BJ (cell line): ENCODE measurements at places on chromosomes 12 and 14.

DNA sequence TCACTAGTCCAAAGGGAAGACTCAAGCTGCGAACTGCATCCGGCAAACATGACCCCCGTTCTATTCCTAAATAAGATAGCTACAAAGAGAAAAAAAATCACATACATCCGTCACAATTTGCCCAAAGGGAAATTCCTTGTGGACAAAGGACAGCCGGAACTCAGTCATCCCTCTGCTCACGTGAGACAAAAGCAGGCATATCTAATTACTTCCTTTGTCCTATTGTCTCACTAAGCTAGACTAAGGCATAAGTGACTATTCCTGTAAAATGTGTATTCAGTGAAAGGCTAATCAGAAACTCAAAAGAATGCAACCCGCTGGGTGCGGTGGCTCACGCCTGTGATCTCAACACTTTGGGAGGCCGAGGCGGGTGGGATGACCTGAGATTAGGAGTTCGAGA is 27.2 kb upstream of the NINJ2 start:
- no peak for DNase-seq

GRCh38 chr12:60173224-60174170 is 577.7 kb downstream of the SLC16A7 start:
- no peak for DNase-seq

DNA sequence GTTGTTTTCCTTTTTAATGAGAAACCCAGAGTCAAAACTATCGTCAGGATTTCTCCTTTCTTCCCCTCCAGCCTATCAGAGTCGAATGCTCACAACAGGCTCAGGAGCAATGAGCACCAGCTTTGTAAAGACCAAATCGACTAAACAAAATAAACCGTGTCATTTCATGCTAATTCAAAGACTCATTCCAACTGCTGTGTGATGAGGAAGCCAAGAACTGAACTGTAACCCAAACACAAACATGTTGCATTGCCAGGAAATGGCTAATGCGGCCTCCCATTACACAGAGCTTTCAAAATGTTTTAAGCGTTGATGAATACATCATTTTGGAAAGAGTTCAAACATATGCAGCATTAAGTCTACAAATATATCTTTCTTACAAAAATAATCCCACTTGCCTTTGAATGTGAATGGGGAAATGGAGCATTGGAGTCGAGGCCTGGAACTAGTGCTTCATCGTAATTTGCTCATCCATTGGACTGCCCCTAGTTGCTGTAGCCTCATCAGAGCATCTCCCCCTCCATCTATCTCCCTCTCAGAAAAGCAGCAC is 349.5 kb downstream of the GXYLT1 start:
- DNase-seq: no peak

DNA sequence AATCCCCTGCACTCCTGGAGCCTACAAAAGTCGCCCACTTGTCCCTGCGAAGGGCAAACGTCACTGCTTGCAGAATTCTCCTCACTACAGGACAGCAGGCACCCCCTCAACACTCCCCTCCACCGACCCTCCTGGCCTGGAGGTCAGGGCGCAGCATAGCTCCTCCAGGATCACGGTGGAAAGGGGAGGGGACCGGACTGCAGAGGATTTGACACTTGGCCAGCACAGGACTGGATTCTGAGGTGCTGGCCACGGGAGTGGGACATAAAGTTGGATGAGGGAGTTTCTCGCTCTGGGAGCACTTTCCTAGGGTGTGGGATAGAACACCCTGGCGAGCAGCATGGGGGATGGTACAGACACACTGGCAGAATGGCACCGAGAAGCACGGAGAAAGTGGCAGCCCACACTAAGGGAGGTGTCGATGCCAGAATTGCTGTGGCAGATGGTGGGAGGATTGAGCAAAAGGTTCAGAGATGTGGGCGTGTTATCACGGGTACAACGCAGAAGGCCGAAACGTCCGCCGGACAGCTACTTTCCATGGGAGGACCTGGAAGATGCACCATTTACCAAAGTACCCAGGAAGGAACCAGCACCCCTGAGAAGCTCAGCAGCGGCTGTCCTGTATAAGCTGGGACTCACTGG is 51.4 kb upstream of the DIO3 start:
- no peak for DNase-seq

GRCh38 chr12:17680220-17680619 is 409.8 kb downstream of the RERGL start:
- no peak for DNase-seq
